ENCODE measurements at places on chromosomes 6 and 20.

DNA sequence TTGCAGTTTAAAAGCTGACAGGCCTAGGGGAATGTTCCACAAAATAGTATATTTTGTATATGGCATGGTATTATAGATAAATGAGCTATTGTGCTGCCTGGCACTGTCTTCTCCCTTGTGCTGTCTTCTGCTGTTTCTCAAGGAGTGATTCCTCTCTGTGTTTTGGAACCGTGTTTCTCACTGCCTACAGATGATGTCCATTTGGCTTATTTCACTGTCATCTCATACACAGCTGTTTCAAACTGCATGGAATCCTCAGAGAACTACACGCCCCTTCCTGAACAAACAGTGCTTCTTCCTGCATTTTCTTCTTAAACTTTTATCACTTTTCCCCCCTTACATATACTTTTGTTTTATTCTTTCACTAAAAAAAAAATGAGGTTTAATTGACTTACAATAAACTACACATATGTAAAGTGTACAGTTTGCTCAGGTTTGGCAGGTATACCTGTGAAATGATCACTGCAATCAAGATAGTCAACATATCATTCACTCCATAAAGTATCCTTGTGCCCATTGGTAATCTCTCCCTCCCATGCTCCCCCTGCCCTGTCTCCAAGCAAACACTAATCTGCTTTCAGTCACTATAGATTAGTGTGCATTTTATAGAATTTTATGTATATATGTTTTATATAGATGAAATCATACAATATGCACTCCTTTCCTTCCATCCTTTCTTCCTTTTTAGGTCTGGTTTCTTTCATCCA lies 43.0 kb downstream of the CBFA2T2 start:
- DNase-seq = no peak

- peak; percentile 84 for DNase-seq
Measured at GRCh38 chr6:128743974-128744765, 138.8 kb upstream of the LAMA2 start.

GRCh38 chr20:64160118-64160517 lies 4.1 kb upstream of the MYT1 start:
- peak; percentile 83 for DNase-seq

DNA sequence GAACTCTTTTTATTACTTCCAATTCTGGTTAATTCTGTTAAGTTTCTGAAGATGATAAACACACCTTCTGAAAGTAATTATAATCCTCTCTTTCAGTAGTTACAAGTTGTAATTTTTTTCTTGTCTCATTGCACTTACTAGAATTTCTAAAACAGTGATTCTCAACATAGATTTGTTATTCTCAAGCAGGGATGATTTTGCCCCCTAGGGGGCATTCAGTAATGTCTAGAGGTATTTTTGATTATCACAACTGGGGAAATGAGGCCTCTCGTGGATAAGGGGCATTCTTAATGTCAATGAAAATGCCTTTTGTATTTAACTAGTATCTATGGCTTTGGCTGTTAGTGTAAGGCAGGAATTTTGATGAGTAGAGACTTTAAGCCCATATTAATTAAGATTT lies 39.4 kb upstream of the MAFB start:
- DNase-seq = no peak

DNA sequence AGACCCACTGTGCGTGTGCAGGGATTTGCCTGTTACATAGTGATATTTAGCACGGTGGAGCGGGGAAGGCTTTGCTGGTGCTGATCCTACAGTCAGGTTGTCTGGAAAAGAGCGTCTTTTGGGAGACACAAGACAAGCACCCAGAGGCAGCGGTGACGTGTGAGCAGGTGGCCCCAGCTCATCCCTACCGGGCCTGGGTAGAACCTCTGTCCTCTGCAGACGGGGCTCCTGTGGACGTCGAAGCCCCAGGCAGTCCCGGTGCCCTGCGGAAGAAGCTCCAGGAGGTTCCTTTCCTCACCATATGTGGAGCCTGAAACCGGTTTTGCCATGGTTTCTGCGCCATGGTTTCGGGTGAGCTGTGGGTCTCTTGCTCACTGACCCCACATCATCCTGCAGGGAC lies 68.9 kb upstream of the AFDN start:
- no peak for DNase-seq
